ENCODE measurements at places on chromosomes 6 and 20. TPM values are rescaled to one million over a fixed set of nuclear protein-coding genes. Genes with fewer than 3 reads are reported as not detected.
A peak's percentile ranks its signal among the peaks of the same experiment; 100 is the strongest.

DNA sequence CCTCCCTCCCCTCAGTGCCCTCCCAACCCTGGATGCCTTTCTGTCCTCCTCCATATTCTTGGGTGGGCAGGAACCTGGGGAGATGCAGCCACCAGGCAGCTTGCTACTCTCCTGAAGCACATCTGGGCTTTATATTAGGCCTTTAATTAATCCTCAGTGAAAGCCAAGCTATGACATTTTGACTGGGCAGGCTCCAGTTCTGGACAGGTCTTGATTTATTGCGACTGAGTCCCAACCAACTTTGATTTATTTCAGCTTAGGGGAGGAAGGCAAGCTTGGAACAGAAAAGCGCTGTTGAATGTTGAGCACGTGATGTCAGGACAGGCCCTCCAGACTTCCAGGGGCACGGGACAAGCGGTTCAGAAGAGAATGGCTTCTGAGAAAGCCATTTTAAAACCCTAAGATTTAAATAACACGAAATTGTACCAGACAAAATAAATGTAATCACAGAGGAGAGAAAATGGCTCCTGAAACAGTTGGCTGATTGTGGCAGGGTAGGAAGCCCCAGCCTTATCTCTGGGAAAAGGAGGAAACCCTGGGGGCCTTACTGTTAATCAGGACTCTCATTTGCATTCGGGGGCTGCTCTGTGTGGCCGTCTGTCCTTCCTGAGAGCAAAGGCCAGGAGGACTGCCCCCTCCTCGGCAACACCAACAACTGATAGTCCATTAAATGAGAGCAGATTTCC lies 294.2 kb downstream of the FOXC1 start:
- no peak overlapping the region for H3K4me3 ChIP-seq
- no peak overlapping the region for H3K27ac ChIP-seq
- H3K27me3 ChIP-seq, result no peaks in the 10 kb centered on the region

- H3K27me3 ChIP-seq, result peaks cover 34% of the 10 kb centered on the region
- no peak overlapping the region for H3K4me3 ChIP-seq
- no peak overlapping the region for H3K27ac ChIP-seq
These were observed 11.1 kb downstream of the PNPLA1 start for GRCh38 chr6:36280983-36281382.

DNA sequence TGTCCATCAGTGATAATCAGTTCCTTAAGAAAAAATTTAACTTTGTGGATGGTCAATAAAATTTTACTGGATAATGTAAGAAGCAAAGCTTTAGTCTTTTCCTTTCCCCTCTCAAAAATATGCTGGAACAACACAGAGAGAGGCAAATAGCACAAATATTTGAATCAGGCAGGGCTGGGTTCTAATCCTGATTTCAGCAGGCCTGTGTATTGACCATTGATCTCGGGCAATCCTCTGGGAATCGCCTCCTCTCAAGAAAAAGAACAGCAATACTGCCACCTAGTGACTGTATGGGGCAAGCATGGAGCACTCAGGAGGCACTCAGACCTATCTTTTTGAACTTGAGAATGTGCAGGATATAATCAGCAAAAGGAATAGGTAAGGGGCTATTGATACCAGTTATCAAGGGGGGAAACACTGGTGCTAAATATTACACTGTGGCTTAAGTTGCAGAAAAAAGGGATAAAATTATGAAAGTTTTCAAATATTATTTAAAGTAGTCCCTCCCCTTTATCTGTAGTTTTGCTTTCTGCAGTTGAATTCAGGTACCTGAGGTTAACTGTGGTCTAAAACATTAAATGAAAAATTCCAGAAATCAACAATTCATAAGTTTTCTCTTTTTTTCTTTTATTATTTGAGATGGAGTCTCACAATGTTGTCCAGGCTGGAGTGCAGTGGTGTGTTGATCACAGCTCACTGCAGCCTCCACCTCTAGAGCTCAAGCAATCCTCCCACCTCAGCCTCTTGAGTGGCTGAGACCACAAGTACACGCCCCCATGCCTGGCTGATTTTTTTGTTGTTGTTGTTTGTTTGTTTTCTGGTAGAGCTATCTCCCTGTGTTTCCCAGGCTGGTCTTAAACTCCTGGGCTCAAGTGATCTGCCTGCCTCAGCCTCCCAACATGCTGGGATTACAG lies 91.8 kb upstream of the NHSL1 start:
- no peak overlapping the region for H3K27ac ChIP-seq
- H3K4me1 ChIP-seq, result no peaks in the 10 kb centered on the region
- DNase-seq, result no peak
- no peaks in the 10 kb centered on the region for H3K36me3 ChIP-seq
- H3K4me3 ChIP-seq, result no peak overlapping the region

- H3K27me3 ChIP-seq, result no peaks in the 10 kb centered on the region
- H3K4me3 ChIP-seq, result no peak overlapping the region
- H3K4me1 ChIP-seq, result no peaks in the 10 kb centered on the region
- H3K36me3 ChIP-seq, result no peaks in the 10 kb centered on the region
These were observed 89.3 kb downstream of the CAP2 start for GRCh38 chr6:17482711-17483110.

- no peak overlapping the region for H3K4me3 ChIP-seq
- H3K27me3 ChIP-seq, result no peaks in the 10 kb centered on the region
- DNase-seq, result no peak
- H3K27ac ChIP-seq, result no peak overlapping the region
- H3K4me1 ChIP-seq, result peaks cover 22% of the 10 kb centered on the region
- no peaks in the 10 kb centered on the region for H3K36me3 ChIP-seq
These were observed 29.9 kb downstream of the SDCBP2 start for GRCh38 chr20:1298888-1299511.

CCN6 gene
- total RNA-seq, result not detected

DNA sequence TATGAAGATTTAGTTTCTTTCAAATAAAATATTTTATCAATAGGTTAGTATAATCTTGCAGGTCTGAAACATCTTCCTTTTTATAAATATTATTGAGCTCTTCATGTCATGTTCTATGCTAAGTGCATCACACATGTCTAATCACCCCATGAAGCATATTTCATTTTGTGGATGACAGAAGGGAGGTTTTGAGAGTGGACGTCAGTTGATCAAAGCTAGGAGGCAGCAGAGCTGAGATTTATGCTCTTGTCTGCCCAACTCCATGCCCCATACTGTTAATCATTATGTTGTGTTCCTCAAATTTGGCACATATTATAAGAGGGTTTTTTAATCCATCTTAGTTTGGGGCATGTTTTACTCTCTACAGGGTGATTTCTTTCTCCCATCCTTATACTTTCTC lies 22.7 kb downstream of the DSE start:
- H3K27ac ChIP-seq, result peak overlapping the region; percentile 78
- H3K4me3 ChIP-seq, result no peak overlapping the region
- DNase-seq, result no peak
- H3K4me1 ChIP-seq, result no peaks in the 10 kb centered on the region

DNA sequence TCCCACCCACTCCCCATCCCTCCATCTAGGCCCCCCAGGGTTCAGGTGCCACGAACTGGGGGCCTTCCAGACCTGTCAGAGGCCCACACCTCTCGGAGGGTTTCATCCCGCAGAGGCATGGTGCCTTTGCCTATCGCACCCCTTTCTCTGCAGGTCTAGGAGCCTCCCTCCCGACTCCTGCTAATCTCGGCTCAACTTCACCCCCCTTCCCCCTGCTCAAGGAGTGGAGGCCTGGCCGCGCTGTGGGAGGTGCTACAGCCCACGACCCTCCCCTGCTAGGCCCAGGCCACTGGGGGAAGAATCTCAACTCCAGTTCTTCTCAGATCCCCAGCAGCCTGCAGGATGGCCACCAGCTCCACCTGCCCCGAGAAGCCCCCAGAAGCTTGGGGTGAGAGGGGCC lies at the start of gene TULP1:
Gene TULP1, minus strand, starts transcription at position 157 of the 400 bp plus-strand sequence. Its CDS starts 38 bp downstream, at position 119.
- no peak within 1 kb of the TSS for H3K27ac ChIP-seq
- peaks cover 39% of the 10 kb centered on the region for H3K27me3 ChIP-seq
- no peaks in the 10 kb centered on the region for H3K36me3 ChIP-seq
- no peak within 1 kb of the TSS for H3K4me3 ChIP-seq

GRCh38 chr6:101396548-101397173 lies 3.2 kb downstream of the GRIK2 start:
- no peak for DNase-seq
- H3K4me3 ChIP-seq, result no peak overlapping the region
- no peaks in the 10 kb centered on the region for H3K36me3 ChIP-seq

ARFGEF3 gene
- total RNA-seq, result 0.12 TPM

- no peaks in the 10 kb centered on the region for H3K27me3 ChIP-seq
- no peaks in the 10 kb centered on the region for H3K36me3 ChIP-seq
- H3K4me1 ChIP-seq, result peaks cover 4% of the 10 kb centered on the region
- no peak overlapping the region for H3K4me3 ChIP-seq
- no peak overlapping the region for H3K27ac ChIP-seq
- DNase-seq, result no peak
These were observed 81.4 kb downstream of the DLL1 start for GRCh38 chr6:170209354-170210025.

PTK6 gene
- 0.23 TPM for total RNA-seq

DNA sequence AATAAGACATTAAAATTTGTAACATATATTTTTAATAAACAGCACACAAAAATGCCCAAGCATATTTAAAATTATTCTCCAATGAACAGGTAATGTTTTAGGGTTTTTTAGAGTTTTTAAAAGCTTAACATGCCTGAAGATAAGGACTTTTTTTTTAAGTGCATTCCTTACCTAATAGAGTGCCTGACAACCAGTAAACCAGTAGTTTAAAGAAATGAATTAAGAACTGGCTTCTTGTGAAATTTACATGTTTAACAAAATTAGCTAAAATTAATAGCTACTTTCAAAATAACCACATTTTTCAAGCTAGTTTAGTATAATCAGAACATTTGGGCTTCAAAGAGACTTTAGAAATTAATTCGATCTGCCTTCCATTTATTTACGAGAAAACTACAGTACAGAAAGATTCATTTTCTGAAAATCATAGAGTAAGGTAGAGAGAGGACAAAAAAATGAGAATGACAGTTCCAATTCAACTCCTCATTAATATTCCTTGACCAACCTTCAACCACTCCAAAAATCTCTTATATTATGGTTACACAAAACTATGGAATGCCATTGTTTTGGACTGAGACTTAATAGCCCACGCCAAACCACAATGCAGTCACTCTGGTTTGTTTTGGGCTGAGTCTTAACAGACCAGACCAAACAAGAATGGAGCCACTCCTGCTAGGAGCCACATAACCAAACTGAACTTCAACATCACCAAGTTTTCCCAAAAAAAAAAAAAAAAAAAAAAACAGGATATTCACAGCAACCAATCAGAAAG lies 5.7 kb upstream of the PLN start:
- H3K4me1 ChIP-seq, result peaks cover 6% of the 10 kb centered on the region
- no peak for DNase-seq
- no peaks in the 10 kb centered on the region for H3K27me3 ChIP-seq
